ENCODE measurements at places on chromosomes 11 and 22.

DNA sequence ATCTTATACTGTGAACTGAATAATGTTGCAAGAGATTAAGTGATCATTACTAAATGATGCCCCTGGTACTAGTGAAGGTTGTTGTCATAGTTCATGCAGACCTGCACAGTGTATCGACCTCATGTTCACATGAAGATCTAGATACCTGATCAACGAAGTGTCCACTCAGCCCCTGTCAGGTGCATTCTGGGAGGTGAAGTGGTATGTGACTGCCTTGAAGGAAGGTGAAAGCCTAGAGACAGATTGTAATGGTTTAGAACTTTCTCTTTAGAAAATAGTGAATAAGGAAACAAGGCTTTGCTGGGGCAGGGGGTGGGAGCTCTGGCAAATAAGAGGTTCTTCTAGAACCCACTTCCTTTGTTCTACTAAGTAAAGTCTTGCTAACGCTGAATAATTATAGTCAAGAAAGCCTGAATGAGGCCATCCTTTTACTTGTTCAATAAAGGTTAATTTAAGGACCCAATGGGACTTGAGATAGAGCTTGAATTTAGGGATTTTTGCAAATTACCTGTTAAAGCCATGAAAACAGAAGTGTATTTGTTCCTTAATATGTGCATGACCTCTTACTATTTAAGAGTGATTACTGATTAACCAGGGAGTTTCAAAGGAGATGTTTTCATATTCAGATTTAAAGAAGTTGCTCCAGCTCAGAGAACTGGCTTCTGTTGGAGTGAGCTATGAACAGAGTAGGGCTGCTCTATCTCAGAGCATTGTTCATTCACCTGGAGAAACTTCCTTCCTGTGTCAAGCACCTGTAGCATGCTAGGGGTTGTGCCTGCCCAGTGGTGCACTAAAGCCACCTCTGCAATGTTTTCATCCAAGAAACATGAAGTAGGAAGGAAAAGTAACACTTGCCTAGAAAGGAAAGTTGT lies 45.3 kb downstream of the C22orf31 start:
- DNase-seq = no peak

DNA sequence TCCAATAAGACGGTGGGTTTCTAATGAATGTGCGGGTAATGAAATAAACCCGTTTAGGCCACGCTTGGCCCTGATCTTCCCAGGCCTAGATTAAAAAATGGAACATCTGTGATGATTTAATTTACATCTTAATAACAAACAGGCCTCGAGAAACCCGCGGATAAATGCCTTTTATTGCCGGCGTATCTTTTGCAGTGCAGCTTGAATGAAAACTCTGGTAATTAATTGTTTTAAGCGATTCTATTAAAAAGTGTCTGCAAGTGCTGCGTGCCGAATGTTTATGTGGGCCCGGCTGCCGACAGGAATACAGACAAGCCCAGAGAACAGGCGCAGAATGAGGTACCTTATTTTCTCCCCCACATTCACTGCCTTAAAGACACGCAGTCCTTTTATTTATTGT lies 420.7 kb downstream of the MN1 start:
- no peak for DNase-seq

DNA sequence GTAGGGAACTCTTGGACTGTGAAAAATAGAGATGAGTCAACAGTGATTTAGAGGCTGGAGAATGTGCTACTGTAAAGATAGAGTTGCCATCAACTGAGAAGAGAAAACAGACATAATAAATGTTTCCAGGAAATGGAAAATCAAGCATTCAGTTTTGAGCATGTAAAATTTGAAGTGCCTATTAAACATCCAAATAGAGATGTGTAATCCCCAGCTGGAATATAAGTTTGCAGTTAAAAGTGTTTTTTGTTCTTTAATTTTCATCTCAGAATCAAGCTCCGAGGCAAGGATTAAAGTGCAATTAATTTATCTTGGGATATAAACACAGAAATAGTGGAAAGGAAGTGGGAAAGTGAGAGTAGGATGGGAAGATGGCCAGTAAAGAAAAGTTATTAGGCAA lies 666.0 kb upstream of the RAG2 start:
- DNase-seq = no peak

DNA sequence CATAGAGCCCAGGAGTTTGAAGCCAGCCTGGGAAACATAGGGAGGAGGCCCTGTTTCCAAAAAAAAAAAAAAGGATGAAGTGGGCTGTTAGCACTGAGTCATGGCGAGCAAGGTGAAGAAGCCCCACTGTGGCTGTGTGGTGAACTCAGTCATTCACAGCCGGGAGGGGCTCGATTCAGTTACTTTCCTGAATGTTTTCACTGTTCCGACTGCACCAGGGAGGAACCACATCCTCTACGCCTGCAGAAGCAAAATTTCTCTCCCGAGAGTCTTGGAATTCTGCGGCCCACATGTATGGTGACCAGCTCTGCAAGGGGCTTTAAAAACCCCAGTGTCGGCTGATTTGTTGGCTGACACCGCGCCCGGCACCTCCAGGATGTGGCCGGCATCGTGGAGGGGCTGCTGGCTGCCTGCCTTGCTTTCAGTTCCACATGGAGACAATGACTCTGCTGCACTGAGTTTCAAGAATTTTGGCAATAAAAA lies 27.8 kb upstream of the GRAMD4 start:
- no peak for DNase-seq

GRCh38 chr11:27095059-27095458 lies 54.4 kb downstream of the BBOX1 start:
- no peak for DNase-seq

GRCh38 chr22:44045145-44045544 lies 21.0 kb downstream of the PARVB start:
- no peak for DNase-seq

GRCh38 chr22:35197886-35198285 lies 59.4 kb upstream of the HMGXB4 start:
- DNase-seq = no peak

GRCh38 chr11:132674151-132674550 lies 858.1 kb downstream of the OPCML start:
- DNase-seq = no peak

GRCh38 chr22:33811208-33811607 lies 109.1 kb downstream of the LARGE1 start:
- no peak for DNase-seq

DNA sequence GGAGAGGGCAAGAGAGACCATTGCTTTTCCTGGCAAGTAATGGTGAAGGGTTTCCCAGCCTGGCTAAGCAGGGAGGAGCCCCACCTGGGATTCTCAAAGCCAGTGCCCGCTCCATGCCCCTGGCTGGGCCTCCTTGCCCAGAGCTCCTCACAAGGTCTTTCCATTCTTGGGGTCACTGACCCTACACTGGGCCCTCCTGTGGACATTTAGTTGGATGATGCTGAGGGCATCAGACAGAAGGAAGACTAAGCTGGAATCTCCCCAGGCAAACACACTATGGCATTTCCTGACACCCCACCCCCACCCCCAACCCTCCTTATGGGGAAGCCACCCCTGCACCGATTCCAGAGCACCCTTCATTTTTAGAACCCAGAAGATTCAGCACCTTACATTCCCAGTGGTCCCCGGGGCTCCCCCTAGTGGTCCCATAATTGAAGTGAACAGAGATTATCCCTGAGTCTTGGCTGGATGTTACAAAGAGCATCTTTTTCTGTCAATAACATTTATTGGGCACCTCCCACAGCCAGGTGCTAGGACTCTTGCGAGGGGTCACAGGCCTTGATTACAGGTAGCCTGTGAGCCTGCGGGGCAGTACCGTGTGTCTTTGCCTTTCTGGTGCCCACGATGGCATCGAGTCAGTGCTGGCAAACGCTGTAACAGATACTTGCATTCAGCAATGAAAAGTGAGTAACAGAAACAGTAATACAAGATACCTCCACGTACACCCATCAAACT lies 548.5 kb downstream of the BUD13 start:
- peak; percentile 59 for DNase-seq

DNA sequence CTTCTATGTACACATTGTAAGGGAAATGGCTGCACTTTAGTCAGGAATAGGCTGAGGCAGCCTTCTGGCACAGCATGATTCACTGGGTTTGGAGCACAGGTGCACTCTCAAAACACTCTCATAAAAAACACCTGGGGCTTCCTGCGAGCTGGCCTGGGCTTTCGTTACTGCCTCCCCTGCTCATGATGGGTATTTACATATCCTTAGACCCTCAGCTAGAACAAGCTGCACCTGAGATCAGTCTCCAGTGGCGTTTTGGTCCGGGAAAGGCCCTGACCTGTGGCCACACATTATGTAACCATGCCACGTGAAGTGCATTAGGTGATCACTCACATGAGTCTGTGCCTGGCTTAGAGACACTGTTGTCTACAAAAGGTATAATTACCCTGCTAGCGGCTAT lies 321.7 kb downstream of the TMEM135 start:
- DNase-seq = no peak

DNA sequence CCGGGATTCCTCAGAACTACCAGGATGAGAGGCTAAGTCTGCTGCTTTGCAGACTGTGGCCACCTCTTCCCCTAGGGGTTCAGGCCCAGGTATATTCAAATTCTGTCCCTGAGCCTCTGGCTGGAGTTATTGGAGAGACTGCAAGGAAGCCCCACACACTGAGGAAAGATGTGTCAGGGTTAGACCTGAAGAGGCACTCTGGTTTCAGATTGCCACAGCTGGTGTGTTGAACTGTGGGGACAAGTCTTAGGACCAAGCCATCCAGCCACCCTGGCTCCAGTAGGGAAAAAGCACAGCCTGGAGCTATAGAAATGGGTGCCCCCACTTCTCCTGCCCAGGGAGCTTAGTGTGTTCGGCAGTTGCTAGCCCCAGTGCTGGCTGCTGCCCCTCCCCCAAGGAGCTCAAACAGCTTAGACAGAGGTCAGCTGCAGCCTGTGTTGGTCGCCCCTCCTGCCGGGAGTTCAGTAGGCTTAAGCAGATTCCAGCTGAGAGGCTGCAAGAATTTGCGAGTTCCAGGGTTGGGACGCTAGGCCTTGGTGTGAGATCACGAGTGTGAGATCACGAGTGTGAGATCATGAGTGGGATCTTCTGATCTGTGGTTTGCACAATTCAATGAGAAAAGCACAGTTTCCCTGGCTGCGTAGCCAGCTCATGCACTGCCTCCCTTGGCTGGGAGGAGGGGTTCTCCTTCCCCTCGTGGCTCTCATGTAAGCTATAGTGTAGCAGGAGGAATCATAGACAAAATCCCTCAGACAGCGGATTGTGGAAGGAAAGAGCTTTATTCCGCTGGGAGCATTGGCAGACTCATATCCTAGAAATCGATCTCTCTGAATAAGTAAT lies 552.1 kb upstream of the CHORDC1 start:
- no peak for DNase-seq
